KG1 (cell line): ENCODE measurements at places on chromosomes 2 and 18.

GRCh38 chr2:111662039-111662770 lies 221.8 kb downstream of the ANAPC1 start:
- no peak for DNase-seq

- DNase-seq, result no peak
Observed at GRCh38 chr2:16686641-16687040, 21.0 kb upstream of the CYRIA start.

- no peak for DNase-seq
Observed at GRCh38 chr2:170101789-170102188, 76.2 kb upstream of the MYO3B start.

DNA sequence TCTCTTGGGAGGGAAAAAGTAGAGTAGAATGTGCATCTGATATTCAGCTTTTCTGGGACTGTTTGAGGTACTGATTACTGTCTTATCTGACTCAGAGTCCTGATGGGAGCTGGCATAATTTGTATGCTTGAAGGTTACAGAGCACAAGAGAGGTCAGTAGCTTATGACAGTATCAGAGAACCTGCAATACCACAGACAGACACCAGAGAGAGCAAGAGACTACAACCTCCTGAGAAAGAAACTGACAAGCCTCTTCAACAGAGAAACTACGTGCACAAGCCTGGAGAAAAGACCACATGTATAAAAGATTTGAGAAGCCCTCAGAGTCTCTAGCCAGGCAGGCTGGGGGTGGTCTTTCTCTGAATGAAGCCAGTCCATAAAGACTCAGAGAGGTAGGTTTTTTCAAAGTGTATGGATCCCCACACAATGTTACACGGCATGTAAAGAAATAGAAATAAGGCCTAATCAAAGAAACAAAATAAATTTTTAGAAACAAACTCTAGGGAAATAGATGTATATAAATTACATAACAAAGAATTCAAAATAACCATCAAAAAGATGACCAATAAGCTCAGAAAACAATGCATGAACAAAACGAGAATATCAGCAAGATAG lies 568.3 kb downstream of the LRRTM4 start:
- DNase-seq, result no peak

- DNase-seq, result no peak
Observed at GRCh38 chr18:50055488-50055887, 139.5 kb downstream of the MYO5B start.

GRCh38 chr2:40101131-40101575 lies 322.1 kb upstream of the THUMPD2 start:
- no peak for DNase-seq

DNA sequence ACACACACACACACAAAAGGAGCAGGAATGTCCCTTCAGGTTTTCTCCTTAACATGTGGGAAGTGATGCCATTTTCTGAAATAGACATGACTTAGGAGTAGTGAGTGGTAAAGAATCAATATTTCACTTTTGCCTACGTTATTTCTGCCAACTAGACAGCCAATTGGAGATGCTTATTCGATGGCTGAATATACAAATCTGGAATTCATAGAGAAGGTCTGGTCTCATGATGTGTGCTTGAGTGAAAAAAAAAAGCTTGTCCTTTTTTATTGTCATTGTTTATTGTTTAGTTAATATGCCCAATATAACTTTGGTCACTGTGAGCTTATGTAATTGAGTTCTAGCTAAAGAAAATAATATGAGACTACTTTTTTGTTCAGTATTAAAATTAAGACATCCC lies 284.3 kb downstream of the GULP1 start:
- no peak for DNase-seq

GRCh38 chr2:222792001-222792611 lies 68.7 kb upstream of the ACSL3 start:
- DNase-seq, result no peak

- no peak for DNase-seq
Observed at GRCh38 chr2:25305775-25306174, 36.0 kb downstream of the DNMT3A start.

- no peak for DNase-seq
Observed at GRCh38 chr2:66683599-66683998, 248.7 kb downstream of the MEIS1 start.

- DNase-seq, result no peak
Observed at GRCh38 chr2:216527600-216527999, 29.0 kb downstream of the RPL37A start.

DNA sequence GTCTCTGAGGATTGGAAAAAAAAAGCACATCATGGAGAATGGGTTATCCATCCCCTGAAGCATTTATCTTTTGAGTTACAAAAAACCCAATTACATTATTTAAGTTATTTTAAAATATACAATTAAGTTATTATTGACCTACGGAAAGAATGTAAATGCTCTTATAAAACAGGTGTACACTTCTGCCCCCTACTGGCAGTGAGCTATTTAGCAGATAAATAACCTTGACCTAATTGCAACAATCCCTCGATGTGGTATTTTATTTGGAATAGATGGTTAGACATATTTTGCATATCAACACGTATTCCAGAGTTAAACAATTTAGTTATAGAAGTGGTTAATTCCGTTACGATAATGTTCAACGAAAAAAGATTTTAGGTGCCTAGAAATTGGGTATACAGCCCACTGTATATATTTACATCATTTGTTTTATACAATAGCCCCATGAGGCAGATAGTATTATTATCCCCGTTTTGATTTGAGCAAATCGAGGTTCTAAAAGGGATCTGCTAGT lies 9.1 kb upstream of the DAW1 start:
- DNase-seq, result peak; percentile 3

DNA sequence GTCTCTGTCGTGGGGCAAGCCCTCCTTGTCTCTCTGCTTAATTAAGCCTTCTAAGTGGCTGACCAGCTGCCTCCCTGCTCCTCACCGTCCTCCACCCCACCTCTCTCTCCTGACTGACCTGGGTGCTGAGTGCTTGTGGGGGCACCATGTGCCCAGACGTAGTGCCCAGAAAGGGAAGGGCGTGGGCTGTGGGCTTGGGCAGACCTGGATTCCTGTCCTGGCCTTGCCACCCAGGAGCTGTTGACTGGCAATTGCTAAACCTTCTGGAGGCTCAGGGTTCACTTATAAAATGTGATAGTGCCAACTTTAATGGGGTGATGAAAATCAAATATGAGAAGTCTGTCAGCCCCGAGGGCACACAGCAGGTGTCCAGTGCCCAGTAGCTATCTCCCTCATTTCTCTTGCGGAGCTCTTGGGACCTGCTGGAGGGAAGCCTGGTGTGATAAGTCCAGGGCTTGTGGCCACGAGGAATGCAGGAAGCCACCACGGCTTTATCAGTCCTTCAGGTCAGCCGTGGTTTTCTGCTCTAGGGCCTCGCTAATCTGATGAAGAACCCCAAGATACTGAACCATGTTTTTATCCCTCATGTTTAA lies 22.0 kb upstream of the INHBB start:
- no peak for DNase-seq

DNA sequence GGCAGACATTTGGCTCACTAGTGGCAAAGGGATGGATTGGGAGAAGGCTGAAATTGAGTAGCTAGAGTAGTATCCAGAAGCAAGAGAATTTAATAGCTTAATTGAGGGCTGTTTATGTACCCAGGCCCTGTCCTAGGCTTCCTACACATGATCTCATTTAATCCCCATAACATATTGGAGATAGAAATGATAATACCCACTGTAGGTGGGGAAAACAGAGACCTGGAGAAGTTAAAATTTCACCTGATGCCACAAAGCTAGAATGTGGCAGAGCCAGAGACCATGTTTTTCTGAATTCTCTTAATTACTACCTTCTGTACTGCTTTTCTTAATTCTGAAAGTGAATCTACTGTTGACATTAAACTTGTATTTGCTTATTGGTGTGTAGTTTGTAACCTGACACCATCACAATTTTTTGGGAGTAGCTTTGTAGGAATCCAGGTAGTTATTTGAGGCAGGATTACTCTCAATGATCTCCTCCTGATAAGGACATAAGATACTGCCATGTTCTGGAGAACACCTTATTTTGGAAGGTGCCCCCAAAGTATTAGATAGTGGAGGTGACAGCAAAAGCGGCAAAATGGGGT lies 42.2 kb downstream of the RAB10 start:
- DNase-seq, result no peak

- no peak for DNase-seq
Observed at GRCh38 chr18:48749768-48750167, 201.0 kb downstream of the SMAD7 start.

GRCh38 chr2:12389344-12390045 lies 327.2 kb upstream of the TRIB2 start:
- no peak for DNase-seq

GRCh38 chr2:20356042-20356441 lies 5.4 kb upstream of the PUM2 start:
- no peak for DNase-seq

- no peak for DNase-seq
Observed at GRCh38 chr2:236161082-236161462, 7.1 kb downstream of the GBX2 start.

DNA sequence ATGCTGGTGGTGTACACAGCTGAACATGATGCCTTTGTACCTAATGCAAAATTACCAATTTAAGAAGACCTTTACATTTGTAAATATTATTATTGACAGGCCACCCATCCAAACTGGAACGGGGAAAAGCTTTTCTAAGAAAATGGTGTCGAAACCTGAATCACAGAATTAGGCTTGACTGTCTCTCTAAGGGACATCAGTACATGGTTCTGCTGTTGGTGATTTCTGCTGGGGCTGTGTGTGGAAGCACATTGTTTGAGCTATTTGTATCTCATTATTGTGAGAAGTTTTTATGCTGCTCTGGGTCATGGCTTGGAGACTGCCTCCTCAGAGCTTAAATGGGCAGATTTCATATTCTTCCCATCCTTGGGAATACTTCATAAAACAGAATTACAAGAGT lies 420.9 kb upstream of the POU3F3 start:
- DNase-seq, result no peak

GRCh38 chr2:136114382-136114781 lies 3.6 kb downstream of the CXCR4 start:
- no peak for DNase-seq

GRCh38 chr2:113291191-113291590 lies 12.5 kb upstream of the PAX8 start:
- no peak for DNase-seq

DNA sequence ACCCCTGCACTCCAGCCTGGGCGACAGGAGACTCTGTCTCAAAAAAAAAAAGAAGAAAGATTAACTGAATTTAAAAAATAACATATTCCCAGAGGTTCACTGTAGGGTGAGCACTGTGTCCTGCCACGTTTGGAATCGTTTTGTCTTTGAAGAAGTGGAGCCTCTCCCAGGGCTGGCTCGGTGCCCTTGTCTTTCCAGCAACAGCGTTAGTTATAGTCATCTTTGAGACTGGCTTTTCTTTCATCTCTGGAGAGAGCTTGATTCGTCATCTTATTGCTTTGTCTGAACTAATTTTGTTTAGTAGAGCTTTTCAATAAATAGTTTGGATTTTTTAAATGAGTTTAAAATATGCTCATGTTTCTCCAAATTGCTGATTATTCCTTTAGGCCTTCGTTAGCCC lies 50.5 kb downstream of the IMPA2 start:
- no peak for DNase-seq

DNA sequence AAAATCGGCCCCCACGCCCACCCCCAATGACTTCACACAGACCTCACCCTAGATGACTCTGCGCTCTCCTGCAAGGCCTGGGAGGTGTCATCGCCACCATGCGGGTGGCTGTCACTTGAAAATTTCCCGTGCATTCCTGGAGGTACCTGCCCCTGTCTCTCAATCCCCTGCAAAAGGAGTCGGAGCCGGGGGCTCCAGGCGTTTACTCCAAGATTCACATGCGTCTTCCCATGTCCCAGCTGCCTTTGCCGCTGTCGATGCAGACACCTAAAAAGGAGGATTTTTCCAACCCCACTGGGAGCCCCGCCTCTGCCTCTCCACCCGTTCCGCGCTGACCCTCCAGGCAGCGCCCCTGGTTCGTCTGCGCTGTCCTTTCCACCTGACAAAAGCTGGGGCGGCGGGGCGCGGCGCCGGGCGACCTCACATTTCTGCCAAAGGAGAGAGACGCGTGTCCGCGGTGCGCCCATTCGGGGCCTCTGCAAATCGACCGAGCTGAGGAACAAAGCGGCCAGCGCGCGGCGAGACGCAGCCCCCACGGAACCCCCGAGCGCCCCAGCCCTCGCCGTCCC lies 667 bp downstream of the REEP1 start:
- no peak for DNase-seq

DNA sequence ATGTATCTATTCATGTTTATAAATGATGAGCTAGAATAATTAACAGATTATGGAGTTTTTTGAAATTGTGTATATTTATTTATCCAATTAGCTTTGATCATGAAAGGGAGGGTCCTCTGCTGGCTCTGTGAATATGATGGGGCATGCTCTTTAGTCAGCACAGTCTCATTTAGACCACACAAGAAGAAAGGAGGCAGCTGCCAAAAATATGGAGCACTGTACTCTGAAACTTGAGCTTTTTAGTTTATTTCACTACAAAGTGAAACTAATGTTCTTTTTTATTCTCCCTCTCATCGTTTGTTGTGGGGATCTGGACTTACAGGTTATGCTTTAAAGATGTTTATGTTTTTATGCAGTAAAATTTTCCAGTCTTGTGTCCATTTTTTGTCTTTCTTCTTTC lies 266.9 kb upstream of the GULP1 start:
- no peak for DNase-seq

DNA sequence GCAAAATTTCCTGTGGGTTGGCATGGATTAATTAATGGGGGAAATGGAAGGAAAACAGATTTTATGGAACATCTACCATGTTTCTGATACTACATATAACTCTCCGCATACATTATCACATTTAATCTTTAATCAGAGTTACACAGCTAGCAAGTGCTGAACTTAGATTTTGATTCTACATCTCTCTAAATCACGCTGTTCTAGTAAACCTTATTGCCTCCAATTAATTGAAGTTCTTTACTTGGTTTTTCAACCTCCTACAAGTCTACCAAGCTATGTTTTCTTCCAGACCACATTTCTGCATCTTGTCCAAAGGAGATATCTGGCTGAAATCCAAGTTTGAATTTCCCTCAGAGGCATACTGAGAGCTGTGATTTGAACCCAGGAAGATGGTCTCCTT lies 125.8 kb upstream of the GAREM1 start:
- no peak for DNase-seq

DNA sequence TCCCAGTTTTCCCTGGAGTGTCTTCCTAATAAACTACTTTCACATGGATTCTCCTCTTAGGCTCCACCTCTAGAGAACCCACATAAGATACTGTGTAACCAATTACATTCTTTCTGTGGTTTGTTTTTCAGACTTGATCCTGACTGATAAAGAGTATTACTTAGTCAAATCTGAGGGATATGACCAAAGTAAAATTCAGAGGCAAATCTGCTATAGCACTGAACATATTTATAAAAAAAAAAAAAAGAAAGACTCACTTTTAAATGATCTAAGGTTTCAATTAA lies 13.9 kb downstream of the CKAP2L start:
- DNase-seq, result no peak
